Activated naive CD4-positive, alpha-beta T cell (primary cell): ENCODE measurements at places on chromosomes 2 and 18.

GRCh38 chr2:147910990-147911473 is 66.2 kb downstream of the ACVR2A start:
- DNase-seq: no peak

- no peak for DNase-seq
Measured at GRCh38 chr2:225582355-225583116, 183.0 kb downstream of the NYAP2 start.

DNA sequence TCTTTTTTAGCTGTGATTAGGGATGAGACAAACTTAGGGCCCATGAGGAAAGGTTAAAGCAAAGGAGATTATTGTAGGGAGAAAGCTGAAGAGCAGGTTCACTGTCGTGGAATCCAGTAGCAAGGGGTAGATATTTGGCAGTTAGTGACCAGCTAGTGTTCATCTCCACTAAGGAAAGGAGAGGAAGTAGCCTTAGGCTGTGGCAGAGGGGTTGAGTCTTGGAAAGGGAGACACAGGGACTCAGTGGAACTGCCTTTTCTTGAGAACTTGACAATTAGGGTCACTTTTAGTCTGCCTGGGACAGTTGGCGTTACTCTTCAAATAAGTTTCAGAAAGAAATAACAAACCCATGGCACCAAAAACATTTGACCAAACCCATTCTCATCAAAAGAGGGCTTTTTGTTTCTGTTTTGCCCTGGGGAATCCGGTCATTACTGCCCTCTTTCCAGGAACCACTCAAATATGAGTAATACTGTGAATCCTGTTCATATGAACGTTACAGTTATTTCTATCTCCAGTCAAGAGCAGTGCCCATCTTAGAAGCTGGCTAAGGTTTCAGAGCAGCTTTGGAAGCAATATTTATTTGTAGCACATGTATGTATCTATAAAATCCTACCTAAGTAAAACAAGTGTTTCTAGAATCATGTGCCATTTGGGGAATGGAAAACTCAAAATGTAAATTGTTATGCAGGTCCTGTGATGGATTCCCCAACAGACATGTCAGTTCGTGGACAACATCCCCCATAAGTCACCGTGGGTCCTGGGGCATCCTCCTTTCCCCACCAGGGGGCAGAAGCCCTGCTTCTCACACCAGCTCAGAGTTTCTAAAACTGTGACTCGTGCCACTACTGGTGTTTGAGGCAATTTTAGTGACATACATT is 77.3 kb upstream of the PHLPP1 start:
- peak; percentile 2 for DNase-seq

- no peak for DNase-seq
Measured at GRCh38 chr2:203648273-203648672, 58.2 kb upstream of the CD28 start.

GRCh38 chr18:60372132-60372531 is 443 bp downstream of the MC4R start:
- DNase-seq: no peak

DNA sequence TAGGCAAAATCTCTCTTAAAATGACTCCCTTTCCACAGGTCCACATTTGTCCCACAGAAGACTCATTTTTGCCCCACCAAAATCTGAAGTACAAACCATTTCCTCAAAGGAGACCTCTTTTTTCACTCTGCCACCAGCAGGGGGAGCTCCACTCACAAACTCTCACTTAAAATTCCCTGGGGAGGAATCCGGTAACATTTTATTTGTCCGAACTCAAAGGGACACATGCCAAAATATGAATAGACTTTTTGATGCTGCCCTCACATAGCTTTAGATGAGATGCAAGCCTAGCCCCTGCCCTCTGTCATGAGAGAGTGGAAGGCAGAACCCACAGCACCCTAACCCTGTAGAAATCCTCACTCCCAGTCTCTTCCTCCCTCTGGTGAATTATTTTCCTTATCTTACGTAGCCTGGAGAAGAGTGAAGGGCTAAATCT is 57.1 kb downstream of the RMDN2 start:
- peak; percentile 39 for DNase-seq

DNA sequence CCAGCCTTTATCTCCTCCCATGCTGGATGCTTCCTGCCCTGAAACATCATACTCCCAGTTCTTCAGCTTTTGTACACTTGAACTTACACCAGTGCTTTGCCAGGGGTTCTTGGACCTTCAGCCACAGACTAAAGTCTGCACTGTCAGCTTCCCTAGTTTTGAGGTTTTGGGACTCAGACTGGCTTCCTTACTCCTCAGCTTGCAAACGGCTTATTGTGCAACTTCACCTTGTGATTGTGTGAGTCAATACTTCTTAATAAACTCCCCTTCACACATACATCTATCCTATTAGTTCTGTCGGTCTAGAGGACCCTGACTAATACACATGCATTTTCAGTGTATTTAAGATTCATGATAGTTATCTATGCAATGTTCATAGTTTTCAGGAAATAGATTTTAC is 35.8 kb upstream of the ZNF804A start:
- DNase-seq: no peak

DNA sequence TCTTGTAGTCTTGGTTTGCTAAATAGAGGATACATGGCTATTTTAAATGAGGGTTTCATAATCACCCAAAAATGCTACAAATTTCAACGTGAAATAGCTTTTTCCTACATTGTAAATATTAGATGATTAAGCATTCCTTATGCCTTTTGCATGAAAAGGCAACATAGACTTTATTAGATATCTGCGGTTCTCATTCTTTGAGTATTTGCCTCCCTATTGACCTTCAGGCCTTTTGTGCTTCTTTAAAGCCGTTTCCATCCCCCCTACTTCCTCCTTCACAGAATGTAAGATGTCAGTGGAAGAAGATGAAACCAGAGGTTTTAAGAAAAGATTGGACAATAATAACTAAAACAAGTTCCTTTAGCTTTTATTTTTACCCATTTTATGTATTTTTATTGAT is 144.1 kb downstream of the UBE2E3 start:
- DNase-seq: no peak

DNA sequence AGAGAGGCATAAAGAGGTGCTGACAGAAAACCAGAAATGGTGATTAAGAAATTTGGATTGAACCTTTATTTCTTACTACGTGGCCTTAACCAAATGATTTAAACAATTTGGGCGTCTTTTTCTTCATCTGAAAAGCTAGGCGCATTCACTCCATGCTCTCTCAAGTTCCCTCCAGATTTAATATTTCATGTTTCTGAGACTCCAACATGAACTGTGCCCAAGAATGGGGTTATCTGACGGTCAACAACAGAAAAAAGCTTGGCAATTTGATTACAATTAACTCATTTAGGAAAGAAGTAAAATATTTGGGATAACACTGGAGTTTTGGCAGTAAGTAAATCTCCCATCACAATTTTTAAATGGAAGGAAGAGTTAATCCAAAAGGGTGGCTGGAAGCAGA is 345.4 kb downstream of the ARHGAP15 start:
- DNase-seq: no peak

- DNase-seq: no peak
Measured at GRCh38 chr18:44792456-44793061, 111.9 kb downstream of the SETBP1 start.

GRCh38 chr2:182870227-182870626 is 3.8 kb upstream of the FRZB start:
- DNase-seq: no peak

DNA sequence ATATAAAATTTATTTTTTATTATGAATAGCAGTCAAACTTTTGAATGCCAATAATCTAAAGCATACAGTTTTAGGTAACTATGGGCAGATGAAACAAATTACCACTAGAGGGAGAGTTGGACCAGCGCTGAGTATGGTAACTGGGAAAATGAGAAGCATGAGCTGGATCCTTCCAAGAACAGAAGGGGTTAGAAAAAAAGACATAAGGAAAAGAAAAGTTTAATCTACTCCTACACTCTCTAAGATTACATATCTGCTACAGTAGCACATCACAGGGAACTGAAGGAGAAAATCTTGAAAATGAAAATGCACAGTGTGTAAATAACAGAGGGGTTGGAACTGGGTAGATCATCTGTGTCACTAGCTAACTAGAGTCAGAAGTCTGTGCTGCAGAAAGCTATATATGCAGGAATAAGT is 15.5 kb downstream of the REG3G start:
- DNase-seq: no peak
